Esophagus muscularis mucosa (tissue), 4 donors: ENCODE measurements at places on chromosomes 7 and 10. TPM values are rescaled to one million over a fixed set of nuclear protein-coding genes. Genes with fewer than 3 reads are reported as not detected.

Gene C10orf67
- not detected for total RNA-seq

Gene FGFR2
- 58.6 TPM for total RNA-seq

Gene STRA8
- not detected for total RNA-seq

GRCh38 chr10:100615908-100616307 lies 80.2 kb downstream of the HIF1AN start:
- DNase-seq = no peak
